ENCODE measurements at places on chromosomes 11 and 22.

GRCh38 chr11:131689049-131689925 is 318.9 kb downstream of the NTM start:
- DNase-seq: no peak

DNA sequence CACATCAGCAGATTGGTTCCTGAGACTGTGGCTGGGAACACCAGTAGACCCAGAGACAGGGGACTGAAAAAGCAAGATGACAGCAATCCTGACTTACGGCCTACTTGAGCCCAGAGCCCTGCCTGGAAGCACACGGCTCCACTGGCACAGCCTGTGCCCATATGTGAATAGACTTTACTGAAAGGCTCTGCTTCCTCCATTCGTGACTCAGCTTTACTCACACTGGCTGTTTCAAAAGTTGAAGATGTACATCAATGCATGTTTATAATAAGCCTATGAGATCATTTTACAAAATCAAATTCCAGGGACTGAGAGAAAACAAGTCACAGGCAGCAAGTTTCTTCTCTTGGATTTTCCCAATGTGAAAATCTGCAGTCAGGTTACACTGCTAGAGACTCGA is 134.6 kb upstream of the TEAD1 start:
- no peak for DNase-seq

GRCh38 chr22:35472488-35472887 is 68.1 kb upstream of the RASD2 start:
- DNase-seq: no peak

DNA sequence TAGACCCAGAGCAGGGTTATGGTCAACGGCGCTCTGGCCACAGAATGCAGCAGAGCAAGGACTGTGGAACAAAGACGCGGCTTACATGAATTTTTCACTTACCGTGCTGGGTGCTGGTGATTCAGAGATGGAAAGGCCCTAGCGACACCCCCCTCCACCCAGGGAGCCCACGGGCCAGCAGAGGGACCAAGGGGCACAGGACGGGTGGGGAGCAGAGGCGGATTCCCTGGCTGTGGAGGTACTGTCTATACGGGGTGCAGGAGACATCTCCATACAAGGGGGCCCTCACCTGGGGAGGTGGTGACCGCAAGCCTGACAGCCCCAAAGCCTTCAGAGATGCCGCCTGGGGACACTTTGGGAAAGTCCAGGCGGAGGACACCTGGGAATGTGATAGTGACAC is 1.1 kb upstream of the SEPTIN5 start:
- no peak for DNase-seq

GRCh38 chr11:102915044-102915375 is 40.2 kb upstream of the MMP12 start:
- no peak for DNase-seq

GRCh38 chr11:6229911-6230310 is 4.5 kb downstream of the FHIP1B start:
- no peak for DNase-seq

DNA sequence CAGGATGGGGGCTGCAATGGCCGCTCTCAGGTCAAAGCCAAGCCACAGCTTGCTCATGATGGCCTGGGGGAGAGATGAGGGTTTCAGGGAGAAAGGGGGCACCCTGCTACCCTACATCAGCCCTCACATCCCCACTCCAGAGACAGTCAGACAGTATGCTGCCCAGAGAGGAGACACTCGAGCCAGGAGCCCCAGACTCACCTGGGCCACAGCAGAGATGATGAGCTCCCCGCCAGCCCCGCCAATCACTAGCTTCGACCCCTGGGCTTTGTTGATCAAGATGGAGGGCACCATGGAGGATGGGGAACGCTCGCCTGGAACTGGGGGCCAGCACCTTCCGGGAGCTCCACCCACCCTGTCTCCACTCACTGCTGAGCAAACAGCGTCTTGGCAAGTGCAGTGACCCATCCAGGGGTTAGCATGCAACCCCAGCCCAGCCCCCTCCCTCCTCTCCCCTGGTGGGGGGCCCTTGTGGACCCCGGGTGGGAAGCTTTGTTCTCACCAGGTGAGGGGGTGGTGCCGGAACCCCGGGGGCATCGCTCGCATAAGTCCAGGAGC is 19.8 kb downstream of the GGT5 start:
- no peak for DNase-seq

GRCh38 chr11:9330387-9331384 is 16.3 kb upstream of the TMEM41B start:
- DNase-seq: no peak

- peak; percentile 44 for DNase-seq
Measured at GRCh38 chr22:19478901-19479354, at the start of gene UFD1. Gene UFD1 (minus strand): TSS chr22:19479193. CDS start chr22:19479085, 108 bp downstream.

GRCh38 chr11:96899971-96900370 is 510.2 kb downstream of the JRKL start:
- no peak for DNase-seq

- DNase-seq: no peak
Measured at GRCh38 chr11:62573006-62573591, 592 bp downstream of the EEF1G start.
